ENCODE measurements at places on chromosomes 2 and 18. TPM values are rescaled to one million over a fixed set of nuclear protein-coding genes. Genes with fewer than 3 reads are reported as not detected.

DNA sequence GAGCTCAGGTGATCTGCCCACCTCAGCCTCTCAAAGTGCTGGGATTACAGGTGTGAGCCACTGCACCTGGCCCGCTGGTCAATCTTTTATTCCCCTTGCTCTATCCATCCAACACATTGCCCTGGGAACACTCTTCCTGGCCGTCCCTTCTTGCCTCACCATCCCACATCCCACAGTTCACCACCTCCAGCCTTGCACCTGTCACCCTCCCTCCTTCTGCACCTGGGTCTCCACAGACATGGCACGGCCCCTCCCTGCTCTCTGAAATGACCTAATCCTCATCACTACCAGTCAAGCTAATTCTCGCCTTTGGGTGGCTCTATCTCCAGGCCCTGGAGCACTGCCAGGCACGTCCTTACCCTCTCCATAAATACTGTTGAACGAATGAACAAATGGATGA lies 116.9 kb upstream of the TEX51 start:
- DNase-seq: no peak

The TRABD2A gene
- total RNA-seq: 5.3 TPM

DNA sequence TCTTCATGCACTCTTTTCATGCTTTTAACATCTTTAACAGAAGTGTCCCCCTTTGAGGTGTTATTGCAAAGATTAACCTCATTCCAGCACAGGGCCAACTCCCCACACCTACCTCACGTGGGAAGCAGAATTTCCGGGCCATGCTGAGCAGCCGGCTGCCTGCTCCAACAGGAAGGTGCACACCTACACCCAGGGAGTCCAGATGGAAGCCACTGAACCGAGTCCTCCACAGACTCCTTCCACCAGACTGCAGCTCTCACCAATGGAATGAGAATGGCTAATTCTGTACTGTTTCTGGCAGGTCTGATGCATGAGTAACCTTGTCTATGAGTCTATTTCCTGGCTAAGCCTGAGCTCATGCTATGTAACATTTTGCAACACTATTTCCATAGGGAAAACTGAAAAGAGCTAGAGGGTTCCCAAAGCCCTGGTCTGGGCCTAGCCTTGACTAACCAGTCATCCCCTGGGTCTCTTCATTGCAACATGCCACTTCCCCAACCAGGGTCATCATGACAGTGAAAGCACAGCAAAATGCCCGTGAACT lies 11.0 kb downstream of the ERFE start:
- DNase-seq: no peak

DNA sequence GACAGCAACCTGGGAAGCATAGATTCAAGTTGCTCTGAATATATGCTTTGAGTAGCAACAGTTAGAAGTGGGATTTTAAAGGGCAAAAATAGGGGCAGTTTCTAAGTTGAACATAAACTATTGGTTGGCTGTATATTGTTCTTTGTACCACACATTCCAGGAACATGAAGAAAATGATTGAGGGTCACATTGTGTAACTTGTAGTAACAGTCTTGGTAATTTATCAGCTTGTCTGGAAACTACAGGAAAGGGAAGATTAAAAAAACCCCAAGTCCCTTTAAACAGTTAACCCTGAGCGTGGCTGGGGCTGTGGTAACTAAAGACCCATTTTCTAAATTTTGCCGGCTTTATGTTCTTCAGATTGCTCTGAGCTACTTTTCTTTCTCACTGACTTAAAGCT lies 7.4 kb downstream of the PLEKHB2 start:
- DNase-seq: no peak

- no peak for DNase-seq
Measured at GRCh38 chr2:86675104-86675503, 45.0 kb upstream of the RMND5A start.

The CAPG gene
- total RNA-seq: 32.3 TPM

The GALNT14 gene
- total RNA-seq: 1.6 TPM

DNA sequence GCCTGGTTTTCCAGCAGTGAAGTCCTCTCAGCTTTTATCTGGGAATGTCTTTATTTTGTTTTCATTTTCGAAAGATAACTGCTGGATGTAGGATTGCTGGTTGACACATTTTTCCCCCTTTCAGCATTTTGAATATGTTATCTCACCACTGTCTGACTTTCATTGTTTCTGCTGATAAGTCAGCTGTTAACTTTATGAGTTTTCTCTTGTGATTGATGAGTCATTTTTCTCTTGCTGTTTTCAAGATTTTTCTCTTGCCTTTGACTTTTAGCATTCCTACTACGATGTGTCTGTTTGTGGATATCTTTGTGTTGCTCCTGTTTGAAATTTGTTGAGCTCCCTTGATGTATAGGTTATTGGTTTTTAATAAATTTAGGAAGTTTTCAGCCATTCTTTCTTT lies 85.5 kb downstream of the AGPS start:
- DNase-seq: no peak

GRCh38 chr2:169468841-169469240 lies 10.5 kb upstream of the BBS5 start:
- no peak for DNase-seq

DNA sequence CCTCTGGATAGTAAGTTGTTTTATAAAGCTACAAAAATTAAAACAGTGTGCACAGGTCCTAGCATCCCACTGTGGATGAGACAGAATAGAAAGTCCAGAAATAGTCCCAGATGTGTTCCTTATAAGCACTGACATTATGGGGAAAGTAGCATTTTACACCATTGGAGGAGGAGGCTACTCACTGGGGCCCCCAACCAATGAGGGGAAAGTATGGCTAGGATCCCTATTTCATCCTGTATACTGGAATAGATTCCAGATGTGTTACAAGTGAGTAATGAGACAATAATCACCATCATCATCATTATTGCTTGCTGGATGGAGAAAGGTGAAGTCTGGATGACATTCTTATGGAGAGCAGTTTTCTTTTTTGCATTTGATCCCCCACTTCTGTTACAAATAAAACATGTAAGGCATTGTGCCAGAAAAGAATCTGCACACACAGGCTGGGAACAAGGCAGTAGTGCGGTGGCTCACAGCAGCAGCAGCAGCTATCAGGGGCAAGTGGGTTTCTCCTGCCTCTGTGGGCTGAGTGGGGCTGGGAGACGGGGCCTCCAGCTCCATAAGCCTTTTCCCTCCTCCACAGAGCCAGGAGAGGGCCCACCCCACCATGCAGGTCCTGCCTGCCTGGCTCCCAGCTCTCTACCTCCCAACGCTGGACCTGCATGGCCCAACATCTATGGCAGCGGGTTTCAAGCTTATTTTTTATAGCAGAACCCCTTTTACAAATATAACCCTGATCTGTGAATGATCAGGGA lies 5.0 kb downstream of the ARID5A start:
- DNase-seq: no peak

DNA sequence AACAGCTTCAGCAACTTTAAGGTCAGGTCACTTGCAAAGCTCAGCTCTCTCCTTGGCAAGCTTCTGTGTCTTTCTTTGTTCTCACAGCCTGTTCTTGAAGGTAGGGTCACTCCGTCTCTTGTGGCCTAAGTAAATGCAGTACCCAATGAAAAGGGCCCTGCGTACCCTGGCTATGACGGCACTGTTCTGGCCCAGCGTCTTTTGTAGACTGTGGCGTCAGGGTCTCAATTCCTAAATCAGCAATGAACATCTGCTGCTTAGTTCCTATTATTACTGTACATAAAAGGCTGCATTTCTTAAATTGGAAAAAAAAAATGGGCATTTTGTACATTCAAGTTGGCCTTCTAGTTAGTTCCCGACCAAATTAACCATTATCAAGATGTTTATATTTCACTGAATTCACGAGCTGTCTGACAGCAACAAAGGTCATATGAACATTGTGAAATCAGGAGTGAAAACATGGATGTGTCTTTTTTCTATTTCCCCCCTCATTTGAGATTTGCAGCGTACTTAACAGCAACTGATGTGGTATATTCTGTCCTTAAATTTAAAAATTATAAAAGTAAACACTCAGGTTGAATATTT lies 17.0 kb upstream of the MTCL1 start:
- DNase-seq: no peak

The CD207 gene
- total RNA-seq: 0.47 TPM

DNA sequence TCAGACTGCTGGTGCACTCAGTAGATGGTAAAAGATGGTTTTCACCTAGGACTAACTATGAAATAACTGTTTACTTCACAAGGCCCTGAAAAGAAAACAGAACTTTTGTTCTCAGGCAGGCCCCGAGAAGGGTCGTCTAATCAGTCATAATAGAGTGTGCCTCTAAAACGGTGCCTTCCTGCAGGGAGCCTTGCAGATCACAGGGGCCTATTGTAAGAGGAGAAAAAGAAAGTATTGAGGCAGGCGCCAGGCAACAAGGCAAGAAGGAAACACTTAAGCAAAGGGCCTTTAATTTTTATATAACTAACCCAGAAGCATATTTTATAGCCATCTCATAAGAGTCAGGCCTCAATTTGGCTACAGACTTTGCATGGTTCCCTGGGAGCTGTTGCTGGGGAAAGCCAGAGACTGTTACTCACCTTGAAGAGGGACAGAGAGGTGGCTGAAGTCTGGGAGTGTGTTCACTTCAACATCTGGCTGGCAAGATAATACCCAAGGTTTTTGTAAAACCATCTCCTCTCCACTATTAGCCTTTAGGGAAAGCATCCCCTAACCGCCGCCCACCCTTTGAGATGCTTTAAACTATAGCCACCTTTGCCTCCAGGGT lies 117.1 kb downstream of the PRPF40A start:
- no peak for DNase-seq

- DNase-seq: no peak
Measured at GRCh38 chr2:163475815-163476214, 260.0 kb downstream of the FIGN start.

GRCh38 chr18:36321658-36322407 lies 24.3 kb downstream of the FHOD3 start:
- no peak for DNase-seq

- DNase-seq: no peak
Measured at GRCh38 chr2:119691651-119692245, 12.7 kb downstream of the TMEM177 start.

- no peak for DNase-seq
Measured at GRCh38 chr2:18814387-18814786, 225.0 kb upstream of the NT5C1B start.

The LRRTM4 gene
- not detected for total RNA-seq

The APCDD1 gene
- total RNA-seq: 206 TPM

- no peak for DNase-seq
Measured at GRCh38 chr2:146784602-146785001, 1060.2 kb upstream of the ACVR2A start.

The RAB6D gene
- not detected for total RNA-seq

DNA sequence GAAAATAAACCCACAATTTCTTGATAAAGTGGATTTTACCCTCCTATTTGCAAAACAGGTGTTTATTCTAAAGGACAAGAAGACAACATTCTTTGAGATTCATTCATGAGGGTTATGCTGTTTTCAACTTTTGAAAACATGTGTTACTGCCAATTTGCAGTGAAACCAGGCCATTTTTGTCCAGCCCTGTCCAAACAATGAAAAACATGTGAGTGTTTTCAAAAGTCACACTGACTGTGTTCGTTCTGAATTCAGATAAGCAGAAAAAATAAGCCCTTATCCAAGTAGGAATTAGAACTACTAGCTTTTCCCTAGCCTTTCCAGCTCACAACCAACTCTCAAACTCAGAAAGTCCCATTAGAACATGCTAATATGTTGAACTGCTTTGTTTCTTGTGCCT lies 148.1 kb upstream of the PID1 start:
- no peak for DNase-seq

DNA sequence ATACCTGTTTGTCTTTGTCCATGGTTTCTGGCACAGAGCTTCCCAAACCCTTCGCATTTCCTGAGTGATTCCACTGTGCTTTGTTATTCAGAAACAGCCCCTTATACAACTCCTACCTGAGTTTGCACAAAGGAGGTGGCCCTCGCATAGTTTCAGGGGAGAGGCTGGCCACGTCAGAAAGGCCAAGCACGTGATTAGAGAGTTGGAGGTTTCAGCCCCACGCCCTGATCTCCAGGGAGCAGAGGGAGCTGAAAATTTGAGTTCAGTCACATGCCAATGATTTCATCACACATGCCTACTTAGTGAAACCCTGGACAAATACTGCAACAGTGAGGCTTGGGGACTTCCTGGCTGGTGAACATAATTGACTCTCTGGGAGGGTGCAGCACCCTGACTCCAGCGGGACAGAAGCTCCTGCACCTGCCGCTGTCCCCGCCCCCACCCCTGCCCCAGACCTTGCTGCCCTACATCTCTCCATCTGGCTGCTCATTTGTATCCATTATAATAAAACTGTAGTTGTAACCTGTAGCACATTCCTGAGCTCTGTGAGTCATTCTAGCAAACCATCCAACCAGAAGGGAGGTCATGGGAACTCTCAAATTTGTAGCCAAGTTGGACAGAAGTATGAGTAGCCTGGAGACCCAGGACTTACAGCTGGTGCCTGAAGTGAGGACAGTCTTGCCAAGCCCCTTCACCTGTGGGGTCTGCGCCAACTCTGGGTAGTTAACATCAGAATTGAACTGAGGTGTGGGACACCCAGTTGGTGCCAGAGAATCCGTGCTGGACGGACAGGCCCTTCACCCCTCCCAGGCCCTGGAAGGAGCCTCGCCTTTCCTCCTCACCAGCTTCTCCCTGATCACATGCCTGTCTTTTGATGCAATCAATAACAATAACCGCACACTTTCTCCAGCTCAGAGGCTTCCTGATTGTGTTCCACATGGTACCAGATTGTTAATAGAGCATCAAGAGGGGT lies 224.3 kb downstream of the ANAPC1 start:
- DNase-seq: peak; percentile 50

The NAT8 gene
- total RNA-seq: not detected

The RIT2 gene
- total RNA-seq: not detected

GRCh38 chr2:240269886-240270285 lies 129.4 kb upstream of the OTOS start:
- no peak for DNase-seq

DNA sequence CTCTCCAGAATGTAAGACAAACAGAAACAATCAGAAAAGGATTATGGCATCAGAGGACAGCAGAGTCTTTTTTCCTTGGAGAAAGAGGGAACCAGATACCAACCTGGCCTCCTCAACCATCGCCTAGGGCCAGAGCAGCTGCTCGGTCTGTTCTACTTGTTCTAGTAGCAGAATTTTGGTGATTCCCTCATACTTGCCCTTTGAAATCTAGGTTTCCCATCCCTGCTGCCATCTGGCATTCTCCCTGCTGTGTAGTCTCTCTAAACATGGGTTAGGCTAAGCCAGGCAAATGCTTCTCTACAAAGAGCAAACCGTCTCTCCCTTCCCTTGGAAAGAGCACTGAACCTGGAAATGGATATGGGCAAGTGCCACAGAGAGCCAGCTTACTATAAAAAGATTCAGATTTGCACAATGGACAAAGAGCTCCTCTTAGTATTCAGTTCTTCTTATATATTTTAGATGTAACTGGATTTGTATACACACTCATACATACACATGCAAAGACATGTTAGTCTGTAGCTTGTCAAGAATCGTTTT lies 208.6 kb upstream of the ST6GAL2 start:
- no peak for DNase-seq

The TUBB8B gene
- total RNA-seq: not detected

GRCh38 chr2:125852364-125852763 lies 803.6 kb upstream of the GYPC start:
- no peak for DNase-seq

DNA sequence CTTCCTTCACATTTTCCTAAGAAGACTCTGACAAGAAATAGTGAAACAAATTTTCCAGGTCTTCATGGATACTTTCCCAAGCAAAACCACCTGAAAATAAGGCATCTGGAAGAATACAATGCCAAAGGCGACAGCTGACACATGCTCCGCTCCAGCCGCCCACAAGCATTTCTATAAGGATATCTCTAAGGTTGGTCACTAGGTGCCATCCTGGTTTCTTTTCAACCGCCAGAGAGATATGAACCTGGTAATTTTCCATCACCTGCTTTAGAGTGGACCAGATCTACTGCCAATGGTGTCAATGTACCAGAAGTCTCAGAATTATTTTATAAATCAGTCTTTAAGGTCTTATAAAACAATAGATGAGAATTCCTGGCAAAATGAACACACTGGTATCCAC lies 97.2 kb downstream of the GAREM1 start:
- no peak for DNase-seq

All from omental fat pad (tissue), 4 donors.